ENCODE measurements at places on chromosomes 13 and 19.

DNA sequence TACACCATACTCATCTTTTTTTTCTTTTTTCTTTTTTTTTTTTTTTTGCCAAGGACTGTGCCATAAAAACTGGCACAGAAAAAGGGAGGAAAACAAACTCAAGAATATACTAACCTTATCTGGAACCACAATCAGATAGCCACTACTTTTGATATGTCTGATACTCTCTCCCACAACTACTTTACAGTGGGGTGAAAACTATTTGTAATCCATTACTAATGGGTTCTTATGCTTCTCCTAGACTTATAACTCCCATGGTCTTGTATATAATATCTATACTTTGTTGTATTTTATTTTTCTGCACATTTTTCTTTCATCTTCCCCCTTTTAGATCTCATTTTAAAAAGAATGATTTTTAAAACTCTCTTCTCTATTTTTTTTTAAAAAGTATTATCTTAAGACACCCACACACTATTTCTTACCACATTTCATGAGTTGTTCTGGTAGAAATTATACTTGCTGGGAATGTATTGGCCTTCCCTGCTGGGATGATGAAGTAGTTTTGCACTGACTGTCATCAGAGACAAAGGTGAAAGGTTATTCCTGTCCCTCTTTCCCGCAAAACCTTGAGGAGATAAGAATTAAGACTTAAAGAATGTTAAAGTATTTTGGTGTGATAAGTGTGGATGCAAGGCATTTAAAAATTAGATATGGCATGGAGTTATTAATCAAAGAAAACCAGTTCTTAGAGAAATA lies 146.7 kb upstream of the KLF12 start:
- no peak for DNase-seq

GRCh38 chr19:44671400-44671799 lies at the start of gene CEACAM19:
Gene CEACAM19, plus strand, starts transcription at chr19:44671482. Its CDS starts 450 bp downstream, at chr19:44671932.
- DNase-seq = no peak

- DNase-seq = no peak
Observed at GRCh38 chr19:41478875-41479756, 36.2 kb downstream of the ERICH4 start.

GRCh38 chr13:95073747-95074311 lies 227.4 kb downstream of the ABCC4 start:
- DNase-seq = no peak

DNA sequence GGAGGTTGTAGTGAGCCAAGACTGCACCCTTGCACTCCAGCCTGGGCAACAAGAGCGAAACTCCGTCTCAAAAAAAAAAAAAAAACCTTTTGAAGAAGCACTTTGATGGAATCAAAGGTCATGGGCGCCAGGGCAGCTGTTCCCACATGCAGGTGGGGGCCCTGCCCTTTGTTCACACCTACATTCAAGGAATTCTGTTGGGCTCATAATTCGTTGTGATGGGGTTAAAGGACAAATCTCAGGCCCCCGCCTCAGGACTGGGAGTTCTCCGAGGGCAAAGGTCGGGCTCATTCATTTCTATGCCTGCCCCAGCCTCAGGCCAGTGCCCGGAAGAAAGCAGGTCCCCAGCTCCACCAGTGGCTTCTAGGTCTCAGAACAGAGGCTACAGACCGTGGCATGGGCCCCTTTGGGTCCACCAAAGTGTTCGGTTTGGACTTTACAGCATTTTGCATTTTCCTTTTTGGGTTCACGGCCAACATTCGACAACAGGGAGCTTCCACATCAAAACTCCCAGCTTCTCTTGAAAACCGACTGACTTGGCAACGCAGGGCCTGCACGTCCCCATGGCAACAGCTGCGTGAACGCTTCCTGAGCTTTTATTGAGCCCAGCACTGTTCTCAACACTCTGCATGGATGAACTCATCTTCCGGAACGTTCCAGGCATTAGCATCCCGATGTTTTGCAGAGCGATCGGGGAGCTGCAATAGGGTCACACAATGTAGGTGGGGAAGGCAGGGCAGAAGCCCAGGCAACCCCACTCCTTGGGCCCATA lies 10.1 kb upstream of the GTF2F1 start:
- no peak for DNase-seq

Measured in activated T-cell treated with anti-CD3 and anti-CD28 coated beads, Interleukin-2, amount 50 U/mL, for 1 hour (primary cell).